Cortex of kidney (tissue), 1 donor: ENCODE measurements at places on chromosomes 2 and 18.

- no peak for DNase-seq
Measured at GRCh38 chr18:11849841-11850634, 1.2 kb upstream of the CHMP1B start.

DNA sequence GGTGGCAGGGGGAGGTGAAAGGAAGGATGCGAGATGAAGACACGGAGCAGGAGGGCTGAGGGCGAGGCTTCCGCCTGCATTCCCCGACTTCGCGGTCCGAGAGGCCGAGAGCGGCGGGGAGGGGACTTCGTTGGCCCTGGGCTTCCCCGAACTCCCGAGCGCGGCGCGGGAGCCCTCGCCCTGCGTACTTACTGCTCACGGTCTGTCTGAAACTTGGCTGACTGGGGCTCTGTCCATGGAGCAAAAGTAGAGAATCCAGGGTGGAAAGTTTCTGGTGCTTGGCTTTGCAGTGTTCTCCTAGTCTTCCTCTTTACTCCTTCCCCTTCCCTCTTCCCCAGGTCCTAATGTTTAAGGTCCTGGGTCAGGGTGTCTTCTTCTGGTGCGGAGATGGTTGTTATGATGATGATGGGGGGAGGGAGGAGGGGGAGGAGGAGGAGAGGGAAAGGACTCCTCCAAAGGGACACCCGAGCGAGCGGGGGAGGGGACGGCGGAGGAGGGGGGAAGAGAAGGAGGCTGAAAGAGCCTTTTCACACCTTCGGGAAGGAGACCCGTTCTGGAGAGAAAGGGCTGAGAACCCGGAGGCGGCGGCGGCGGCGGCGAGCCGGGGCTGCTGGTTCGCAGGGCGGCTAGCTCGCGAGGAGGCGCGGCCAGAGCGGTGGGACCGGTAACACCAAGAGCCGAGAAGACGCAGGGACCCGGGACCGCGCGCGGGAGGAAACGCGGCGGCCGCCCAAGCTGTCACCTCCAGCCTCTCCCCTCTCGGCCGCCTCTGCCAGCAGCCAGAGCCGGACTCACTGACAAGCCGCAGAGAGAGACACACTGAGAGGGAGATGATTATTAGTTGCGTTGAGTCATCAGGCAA lies at the start of gene SATB2:
SATB2 (minus strand) TSS at position 793 of the 862 bp plus-strand sequence. CDS start 1,902 bp downstream, outside the sequence.
- no peak for DNase-seq

DNA sequence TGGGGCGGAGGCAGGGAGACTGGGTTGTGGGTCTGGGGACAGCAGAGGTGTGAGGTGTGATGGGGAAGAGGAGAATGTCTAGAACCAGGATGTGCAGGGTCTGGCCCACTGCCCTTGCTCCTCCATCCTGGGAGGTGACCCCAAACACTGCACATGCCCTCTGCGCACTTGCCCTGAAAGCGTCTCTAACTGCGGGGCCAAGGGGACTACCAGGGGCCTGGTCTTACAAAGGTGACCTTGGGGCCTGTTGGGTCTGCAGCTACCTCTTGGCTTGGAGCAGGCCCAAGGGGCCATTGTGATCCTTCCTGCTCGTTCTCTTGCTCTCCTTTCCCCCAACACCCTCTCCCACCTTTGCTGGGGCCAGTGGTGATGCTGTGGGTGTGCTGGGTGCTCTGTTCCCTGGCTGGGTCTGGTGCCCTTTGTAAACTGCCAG lies 48.0 kb upstream of the FAHD2A start:
- DNase-seq: no peak

DNA sequence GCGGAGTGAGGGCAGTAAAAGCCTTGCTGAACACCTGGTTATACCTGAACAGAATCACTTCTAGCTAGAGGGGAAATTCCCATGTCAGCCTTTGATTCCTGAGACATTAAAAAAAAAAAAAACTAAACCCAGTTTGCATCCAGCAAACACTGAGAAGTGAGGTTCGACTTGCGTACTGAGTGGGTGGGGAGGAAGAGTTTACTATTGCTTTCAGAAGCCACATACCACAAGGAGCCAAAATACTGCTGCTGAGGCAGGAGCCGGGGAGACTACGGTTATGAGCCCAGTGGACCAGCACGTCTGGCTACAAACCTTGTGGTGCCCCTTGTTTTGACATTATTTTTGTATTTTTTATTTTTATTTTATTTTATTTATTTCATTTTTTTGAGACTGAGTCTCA lies 2.7 kb downstream of the COLEC11 start:
- DNase-seq: no peak

GRCh38 chr2:20596973-20597859 lies 53.7 kb downstream of the HS1BP3 start:
- DNase-seq: no peak
